ENCODE measurements at places on chromosomes 11 and 22.

GRCh38 chr11:66922551-66922950, 35.6 kb downstream of the PC start:
- no peak for DNase-seq

- no peak for DNase-seq
These were observed 2.8 kb upstream of the BCO2 start for GRCh38 chr11:112172362-112172994.

GRCh38 chr11:102784380-102784779, 4.0 kb upstream of the MMP10 start:
- DNase-seq: no peak

GRCh38 chr11:26229257-26229656, 102.7 kb upstream of the ANO3 start:
- DNase-seq: no peak

DNA sequence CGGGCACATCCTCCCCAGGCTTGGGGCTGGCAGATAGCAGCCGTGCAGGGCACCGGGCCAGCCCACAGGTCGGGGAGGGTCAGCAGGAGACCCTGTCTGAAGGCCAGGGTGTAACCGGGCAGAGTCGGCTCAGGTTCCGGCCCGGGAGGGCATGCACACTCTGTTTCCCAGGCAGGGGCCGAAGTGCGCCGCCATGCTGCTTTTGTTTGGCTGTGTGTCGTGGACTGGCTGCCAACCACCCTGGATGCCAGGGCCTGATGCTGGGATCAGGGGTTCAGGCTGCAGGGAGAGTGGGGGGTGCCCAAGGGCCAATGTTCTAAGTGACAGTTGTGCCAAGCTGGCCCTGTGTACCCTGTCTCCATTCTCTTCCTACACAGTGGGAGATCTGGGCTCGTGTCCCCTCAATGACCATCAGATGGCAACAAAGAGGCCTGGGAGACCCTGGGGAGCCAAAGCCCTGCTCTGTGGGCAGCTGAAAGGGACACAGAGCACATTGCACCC, 120.9 kb upstream of the B3GAT1 start:
- DNase-seq: no peak

- DNase-seq: no peak
These were observed 26.4 kb downstream of the AMOTL1 start for GRCh38 chr11:94794287-94795168.

Data from activated CD4-positive, alpha-beta T cell treated with anti-CD3 and anti-CD28 coated beads, Interleukin-2, amount 50 U/mL, for 48 hours (primary cell).